ENCODE measurements at places on chromosomes 5 and 9. TPM values are rescaled to one million over a fixed set of nuclear protein-coding genes. Genes with fewer than 3 reads are reported as not detected.

The C6 gene
- total RNA-seq, result 1.6 TPM

The PFN3 gene
- not detected for total RNA-seq

The IRF1 gene
- total RNA-seq, result 3.2 TPM

The PROB1 gene
- 2.8 TPM for total RNA-seq

The SPINK7 gene
- not detected for total RNA-seq

The LECT2 gene
- total RNA-seq, result not detected

The RAB3C gene
- total RNA-seq, result 230 TPM

The SPINK1 gene
- total RNA-seq, result not detected

The STOML2 gene
- total RNA-seq, result 69.2 TPM

The MARCHF3 gene
- total RNA-seq, result 25.1 TPM

Data from diencephalon (tissue), 1 donor.